Activated gamma-delta T cell treated with anti-CD3 and anti-CD28 coated beads, Interleukin-2, amount 50 U/mL, for 16 hours (primary cell): ENCODE measurements at places on chromosomes 7 and 10.

- DNase-seq = no peak
Observed at GRCh38 chr7:953547-954327, 743 bp downstream of the ADAP1 start.

DNA sequence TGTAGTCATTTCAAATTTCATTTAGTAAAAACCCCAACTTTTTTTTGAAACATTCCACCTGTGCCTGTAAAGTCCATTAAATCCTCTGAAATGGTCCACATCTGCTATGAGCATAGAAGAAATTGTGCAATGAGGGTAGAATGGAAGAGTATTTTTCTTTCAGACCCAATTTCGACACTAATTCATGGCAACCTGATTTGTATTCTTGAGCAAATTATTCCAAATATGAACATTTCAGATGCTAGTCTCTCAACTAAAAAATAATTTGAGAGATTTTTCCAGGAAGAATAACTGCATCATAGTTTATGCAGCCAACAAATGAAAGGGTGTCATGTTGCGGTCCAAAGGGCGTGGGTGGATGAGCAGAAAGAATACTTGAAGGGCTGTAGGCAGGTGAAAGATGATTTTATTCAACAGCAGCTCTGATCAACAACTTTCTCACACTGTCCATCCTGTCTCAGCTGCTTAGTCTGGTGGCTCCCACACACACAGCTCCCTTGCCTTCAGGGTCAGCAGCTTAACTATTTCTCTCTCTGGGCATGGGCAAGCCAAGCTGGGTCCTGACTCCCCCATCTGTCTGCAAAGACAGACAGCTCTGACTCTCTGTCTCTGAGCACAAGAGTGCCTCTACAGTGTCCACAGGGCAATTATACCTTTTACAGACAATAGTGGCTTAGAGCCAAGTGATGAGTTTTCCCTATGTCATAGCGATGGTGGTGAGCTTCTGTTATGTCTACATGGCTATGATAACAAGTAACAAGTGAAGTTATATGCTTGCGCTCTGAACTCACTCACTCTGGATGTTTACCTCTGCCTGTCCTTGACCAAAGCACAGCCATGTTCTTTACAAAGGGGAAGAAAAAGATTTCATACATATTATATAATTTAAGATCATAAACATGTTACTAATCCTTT lies 11.5 kb downstream of the STEAP2 start:
- DNase-seq = no peak

DNA sequence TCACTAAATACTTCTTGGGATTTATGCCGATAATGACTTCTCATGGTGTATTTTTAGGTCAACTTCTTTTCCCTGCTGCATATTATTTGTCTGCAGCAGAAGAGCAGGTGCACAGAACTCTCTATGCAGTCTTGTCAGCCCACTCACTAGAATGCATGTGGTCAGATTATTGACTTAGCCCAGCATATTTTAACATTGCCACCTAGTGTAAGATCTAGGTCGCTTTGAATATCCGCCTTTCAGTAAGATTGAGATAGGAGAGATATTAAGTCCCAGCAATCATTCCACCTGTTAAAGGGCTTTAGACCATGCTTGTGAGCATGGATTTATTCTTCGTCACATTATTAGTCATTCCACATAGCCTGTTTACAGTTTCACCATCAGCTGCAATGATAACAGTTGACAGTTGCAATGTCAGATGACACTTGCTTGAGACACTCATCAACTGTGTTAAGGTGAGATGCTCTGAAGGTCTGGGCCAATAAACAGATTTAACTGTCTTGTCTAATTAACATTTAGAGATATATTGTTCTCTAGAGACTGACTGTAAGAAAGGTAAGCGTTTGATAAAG lies 491.7 kb downstream of the ARL4A start:
- no peak for DNase-seq

DNA sequence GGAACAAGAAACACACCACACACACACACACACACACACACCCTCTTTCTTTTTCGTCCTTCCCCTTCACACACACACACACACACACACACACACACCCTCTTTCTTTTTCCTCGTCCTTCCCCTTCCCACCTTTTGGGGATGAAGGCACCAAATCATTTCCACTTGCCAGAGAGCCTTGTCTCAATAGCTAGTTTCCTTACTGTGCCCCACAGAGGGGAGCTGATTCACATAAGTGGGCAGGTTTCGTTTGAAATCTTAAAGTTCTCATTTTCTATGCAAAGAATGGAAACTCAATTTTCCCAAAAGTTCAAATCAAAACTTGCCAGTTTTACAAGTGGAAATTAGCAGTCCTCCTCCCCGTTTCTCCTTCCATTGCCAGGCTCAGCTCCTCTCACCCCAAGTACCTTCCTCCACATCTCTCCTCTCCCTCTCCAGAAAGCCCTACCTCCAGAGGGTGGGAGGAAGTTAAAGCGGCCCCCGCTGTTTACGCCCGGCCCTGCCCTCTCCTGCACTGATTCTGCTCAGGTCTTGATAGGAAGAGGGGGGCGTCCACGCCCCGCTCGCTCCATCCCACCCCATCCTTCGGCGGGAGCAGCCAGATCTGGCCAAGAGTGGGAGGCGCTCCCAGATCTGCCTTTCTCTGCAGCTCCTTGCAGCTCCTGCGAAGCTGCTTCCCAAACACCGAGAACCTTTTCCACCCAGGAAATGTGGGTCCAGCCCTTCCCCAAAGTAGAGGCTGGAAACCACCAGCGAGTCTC lies 1.3 kb downstream of the CTTNBP2 start:
- DNase-seq = no peak

DNA sequence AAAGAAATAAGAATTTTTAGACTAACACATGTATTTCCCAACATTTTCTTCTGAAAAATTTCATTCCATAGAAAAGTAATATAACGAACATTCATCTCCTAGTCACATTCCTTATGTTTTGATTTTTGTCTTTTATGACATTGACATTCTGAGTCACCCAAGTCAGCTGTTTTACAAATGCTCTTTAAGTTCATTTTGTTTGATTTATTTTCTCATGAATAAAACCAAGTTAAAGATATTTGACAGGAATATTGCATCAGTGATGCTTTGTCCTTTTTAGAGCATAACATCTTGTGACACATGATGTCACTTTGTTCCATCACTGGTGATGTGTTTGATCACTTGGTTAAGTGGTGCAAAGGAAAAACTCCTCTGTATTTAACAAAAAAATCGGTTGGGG lies 48.4 kb downstream of the HGF start:
- no peak for DNase-seq

- no peak for DNase-seq
Observed at GRCh38 chr10:104090611-104091010, 4.9 kb upstream of the COL17A1 start.

GRCh38 chr7:18345641-18346234 lies 149.8 kb upstream of the HDAC9 start:
- DNase-seq = no peak

DNA sequence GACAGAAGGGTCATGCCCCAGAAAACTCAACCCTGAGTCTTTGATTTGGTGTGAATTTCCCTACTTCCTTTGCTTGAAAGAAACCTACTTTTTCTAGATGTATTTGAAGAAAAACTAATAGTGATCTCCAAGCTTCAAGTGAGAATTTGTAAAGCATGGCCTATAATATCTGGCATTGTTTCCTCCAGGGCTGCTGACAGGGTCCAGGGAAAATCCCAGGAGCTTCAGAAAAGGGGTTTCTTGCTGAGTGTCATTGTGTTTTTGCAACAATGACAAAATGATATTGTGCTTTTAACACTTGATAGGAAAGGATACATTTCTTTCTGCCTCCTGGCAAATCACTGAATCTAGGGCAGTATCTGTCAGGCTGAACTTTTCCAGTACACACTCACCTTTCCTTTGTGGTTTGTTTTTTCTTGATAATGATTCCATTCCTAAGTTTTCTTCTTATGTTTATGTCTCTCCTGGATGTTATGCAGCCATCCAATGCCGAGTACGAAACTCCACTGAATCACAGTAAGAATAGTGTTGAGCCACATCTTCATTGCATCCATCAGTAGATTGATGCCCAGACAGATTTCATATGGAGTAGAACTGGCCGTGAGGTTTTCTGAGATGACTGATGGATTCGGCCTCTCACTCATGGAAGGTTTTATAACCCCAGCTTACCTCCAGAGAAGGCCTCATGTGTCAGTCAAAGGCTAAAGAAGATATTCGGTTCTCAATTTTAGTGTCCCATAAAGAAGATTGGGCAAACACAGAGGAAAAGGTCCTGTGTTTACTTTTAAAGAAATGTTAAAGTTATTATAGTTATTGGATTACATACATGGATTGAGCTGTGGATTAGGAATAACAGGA lies 76.9 kb upstream of the STEAP1B start:
- no peak for DNase-seq

DNA sequence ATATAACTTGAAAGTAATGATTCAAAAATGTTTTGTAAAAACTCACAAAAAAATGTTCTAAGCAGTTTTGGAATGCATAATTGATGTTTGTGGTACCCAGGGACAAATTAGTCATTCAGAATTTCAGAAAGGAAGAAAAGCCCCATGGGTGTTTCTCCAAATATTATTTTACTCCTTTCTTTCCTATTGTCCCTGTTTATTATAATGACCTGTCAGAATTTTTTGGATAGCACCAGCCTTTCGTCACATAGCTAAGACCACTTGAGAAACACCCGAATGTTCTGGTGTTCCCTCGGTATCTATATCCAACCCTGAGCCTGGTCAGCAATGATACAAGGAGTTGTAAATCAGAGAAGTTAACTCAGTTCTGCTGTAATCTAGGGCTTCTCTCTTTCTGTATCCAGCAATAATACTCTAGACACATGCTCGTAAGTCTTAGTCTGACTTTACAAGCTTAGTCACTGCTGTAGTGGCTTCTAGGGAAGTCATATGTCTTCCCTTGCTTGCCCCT lies 64.8 kb upstream of the MEOX2 start:
- DNase-seq = no peak

- DNase-seq = no peak
Observed at GRCh38 chr7:93566876-93567275, 7.6 kb downstream of the CALCR start.

- DNase-seq = no peak
Observed at GRCh38 chr7:45055594-45056219, 33.1 kb downstream of the NACAD start.

DNA sequence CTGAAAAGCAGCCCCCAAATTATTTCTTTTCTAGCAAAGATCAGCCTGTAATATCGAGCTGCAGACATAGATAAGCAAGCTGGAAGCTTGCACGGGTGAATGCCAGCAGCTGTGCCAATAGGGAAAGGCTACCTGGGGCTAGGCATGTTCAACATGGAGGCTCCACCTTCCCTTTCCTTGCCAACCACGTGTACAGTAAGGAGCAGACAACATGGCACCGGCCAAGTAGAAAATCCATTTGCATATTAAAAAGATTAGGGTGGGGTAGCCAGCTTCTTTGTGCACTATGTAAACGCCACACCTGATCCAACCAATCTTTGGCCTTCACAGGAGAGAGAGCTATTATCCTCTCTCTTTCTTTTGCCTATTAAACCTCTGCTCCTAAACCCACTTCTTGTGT lies 56.7 kb upstream of the SEPHS1 start:
- DNase-seq = no peak
